Naive thymus-derived CD4-positive, alpha-beta T cell (primary cell): ENCODE measurements at places on chromosomes 5 and 9. TPM values are rescaled to one million over a fixed set of nuclear protein-coding genes. Genes with fewer than 3 reads are reported as not detected.

SLIT3 gene
- not detected for total RNA-seq

ARID3C gene
- total RNA-seq, result not detected

- no peaks in the 10 kb centered on the region for H3K36me3 ChIP-seq
- H3K4me1 ChIP-seq, result no peaks in the 10 kb centered on the region
Measured at GRCh38 chr5:24767086-24767485, 122.3 kb upstream of the CDH10 start.

DNA sequence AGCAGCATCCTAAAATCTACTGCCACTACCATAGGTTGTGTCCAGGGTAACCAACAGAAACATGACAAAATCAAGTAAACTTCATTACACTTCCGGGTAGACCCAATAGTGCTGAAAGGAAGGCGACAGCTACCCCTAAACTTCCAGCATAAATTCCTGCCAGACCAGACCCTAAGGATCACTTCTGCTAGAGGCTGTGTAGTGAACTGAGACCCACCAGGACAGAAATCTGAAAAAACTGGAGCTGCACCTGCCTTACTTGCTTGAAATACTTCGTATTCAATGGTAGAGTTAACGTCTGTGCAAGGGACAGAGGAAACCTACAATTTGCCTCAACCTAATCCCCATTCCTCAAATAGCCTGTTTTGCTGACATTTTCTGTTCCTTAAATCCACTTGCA lies 1.0 kb upstream of the SECISBP2 start:
- peaks cover 2% of the 10 kb centered on the region for H3K27me3 ChIP-seq
- peak overlapping the region; percentile 99 for H3K27ac ChIP-seq
- no peaks in the 10 kb centered on the region for H3K36me3 ChIP-seq

- no peak overlapping the region for H3K27ac ChIP-seq
- no peak for DNase-seq
- no peaks in the 10 kb centered on the region for H3K27me3 ChIP-seq
- no peaks in the 10 kb centered on the region for H3K4me1 ChIP-seq
Measured at GRCh38 chr5:169768416-169768815, 131.3 kb downstream of the DOCK2 start.

DNA sequence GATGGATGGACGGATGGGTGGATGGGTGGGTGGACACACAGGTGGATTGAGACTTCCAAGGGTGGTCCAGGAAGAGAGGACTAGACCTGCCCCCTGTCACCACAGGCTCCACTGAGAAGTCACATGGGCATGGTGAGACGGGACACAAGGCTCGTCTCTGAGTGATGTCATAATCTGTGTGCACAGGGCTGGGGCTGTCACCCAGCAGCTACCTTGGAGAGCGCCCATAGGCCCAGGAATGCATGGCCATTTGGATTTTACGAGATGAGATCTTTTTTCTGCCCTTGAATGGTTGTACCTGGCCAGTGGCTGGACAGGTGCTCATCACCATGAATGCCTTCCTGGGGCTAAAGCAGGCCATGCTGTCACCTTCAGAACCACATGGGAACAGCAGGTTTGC lies 3.1 kb downstream of the OLFM1 start:
- H3K27ac ChIP-seq, result no peak overlapping the region
- no peak overlapping the region for H3K4me3 ChIP-seq
- no peaks in the 10 kb centered on the region for H3K27me3 ChIP-seq
- H3K4me1 ChIP-seq, result no peaks in the 10 kb centered on the region
- no peak for DNase-seq

- H3K27ac ChIP-seq, result no peak overlapping the region
- H3K4me3 ChIP-seq, result no peak overlapping the region
- no peak for DNase-seq
- H3K36me3 ChIP-seq, result no peaks in the 10 kb centered on the region
- no peaks in the 10 kb centered on the region for H3K4me1 ChIP-seq
Measured at GRCh38 chr5:54709096-54709495, 191.5 kb downstream of the SNX18 start.

- DNase-seq, result no peak
- H3K4me3 ChIP-seq, result peak overlapping the region; percentile 89
- H3K27ac ChIP-seq, result no peak overlapping the region
Measured at GRCh38 chr9:94031380-94031779, 52.9 kb upstream of the PTPDC1 start.
